Neural progenitor cell (in vitro differentiated cells): ENCODE measurements at places on chromosomes 6 and 20. TPM values are rescaled to one million over a fixed set of nuclear protein-coding genes. Genes with fewer than 3 reads are reported as not detected.
A peak's percentile ranks its signal among the peaks of the same experiment; 100 is the strongest.

The EYA4 gene
- 2.3 and 2.4 TPM in 2 replicates for total RNA-seq

The LY6G6D gene
- 0.90 TPM in 1 of 2 replicates, not detected in the other for total RNA-seq

The SLCO4A1 gene
- 0.88 and 3.1 TPM in 2 replicates for total RNA-seq

The JPH2 gene
- total RNA-seq: not detected in 2 replicates

DNA sequence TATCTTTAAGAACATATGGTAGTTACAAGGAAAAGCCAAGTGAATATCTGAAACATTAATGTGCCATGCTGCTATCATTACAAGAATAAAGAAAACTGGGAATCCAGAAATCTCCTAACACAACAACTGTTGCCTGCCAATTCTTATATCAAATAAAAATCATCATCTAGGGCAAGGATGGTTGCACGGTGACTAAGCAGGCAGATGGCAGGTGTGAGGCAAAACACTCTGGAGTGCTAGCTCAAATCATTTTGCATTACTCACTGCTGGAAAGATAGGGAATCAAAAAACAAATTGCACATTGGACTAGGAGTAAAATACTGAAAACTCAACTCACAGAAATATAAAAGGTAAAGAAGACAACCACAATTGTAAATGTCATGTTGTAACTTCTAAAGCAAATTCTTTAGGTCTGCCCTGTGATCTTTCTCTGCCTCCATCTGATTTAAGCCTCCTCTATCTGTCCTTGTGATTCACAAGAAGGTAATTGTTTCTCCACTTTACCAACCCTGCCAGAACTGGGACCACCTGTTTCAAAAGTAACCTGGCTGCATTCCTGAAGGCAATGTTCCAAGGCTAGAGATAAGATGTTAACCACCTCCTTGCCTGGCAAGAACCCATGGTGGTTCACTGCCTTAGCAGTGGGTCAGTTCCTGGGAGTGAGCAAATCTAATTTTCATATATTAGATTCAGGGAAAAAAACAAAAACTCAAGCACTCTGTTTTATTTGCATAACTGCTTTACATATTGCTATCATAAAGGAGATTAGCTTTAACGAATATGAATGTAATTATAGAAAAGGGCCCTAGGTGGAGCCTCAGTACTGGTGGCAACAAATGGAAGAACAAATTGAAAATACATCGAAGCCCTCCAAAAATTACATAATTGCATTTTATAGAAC lies 33.1 kb upstream of the LCA5 start:
- H3K4me3 ChIP-seq: no peak overlapping the region
- H3K4me1 ChIP-seq: peaks cover 14% of the 10 kb centered on the region
- no peaks in the 10 kb centered on the region for H3K36me3 ChIP-seq
- no peak for DNase-seq
- no peak overlapping the region for H3K27ac ChIP-seq

DNA sequence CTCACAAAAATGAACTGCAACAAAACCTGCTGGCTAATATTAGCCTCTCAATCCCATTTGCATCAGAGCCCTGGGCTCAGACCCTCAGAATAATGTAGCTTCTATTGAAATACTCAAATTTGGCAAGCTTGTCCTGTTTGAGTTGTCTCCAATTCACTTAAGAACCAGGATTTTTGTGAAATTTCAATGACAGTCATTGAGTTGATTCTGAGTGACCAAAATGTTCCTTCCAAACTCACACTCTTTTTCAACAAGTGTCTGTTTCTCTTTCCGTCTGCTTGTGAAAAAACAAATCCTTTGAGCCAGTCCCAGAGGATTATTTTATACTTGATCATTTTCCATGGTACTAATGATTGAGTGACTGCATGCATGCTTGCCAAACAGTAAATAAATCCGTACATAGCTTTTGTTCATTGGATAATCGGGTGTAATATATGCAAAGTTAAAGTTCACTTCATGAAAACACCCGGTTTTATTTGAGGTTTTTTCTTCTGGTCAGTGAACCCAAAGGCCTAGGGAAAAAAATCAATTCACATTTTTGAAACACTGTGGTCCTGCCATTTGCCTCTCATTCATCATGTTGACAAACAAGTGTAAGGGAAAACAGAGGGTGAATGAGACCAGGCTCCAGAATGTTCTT lies 16.4 kb upstream of the SLC22A2 start:
- no peaks in the 10 kb centered on the region for H3K27me3 ChIP-seq
- no peak for DNase-seq
- no peaks in the 10 kb centered on the region for H3K36me3 ChIP-seq
- H3K4me1 ChIP-seq: no peaks in the 10 kb centered on the region
- no peak overlapping the region for H3K4me3 ChIP-seq

GRCh38 chr20:43550456-43550855 lies 8.4 kb upstream of the SGK2 start:
- no peaks in the 10 kb centered on the region for H3K27me3 ChIP-seq
- H3K4me3 ChIP-seq: no peak overlapping the region
- no peaks in the 10 kb centered on the region for H3K36me3 ChIP-seq
- DNase-seq: no peak

DNA sequence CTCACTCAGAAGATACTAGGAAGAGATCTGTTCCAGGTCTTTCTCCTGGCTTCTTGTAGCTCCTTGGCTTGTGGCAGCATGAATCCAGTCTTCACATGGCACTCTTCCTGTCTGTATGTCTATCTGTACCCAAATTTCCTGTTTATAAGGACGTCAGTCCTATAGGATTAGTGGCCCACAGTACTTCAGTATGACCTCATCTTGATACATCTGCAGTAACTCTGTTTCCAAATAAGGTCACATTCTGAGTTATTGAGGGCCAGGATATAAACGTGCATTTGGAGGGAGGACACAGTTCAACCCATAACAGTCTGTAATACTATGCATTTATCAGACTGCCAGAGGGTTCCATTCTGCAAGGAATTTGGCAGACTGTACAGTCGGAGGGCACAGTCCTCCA lies 57.6 kb upstream of the DYNLRB1 start:
- no peak for DNase-seq
- no peak overlapping the region for H3K27ac ChIP-seq
- no peaks in the 10 kb centered on the region for H3K27me3 ChIP-seq
- no peak overlapping the region for H3K4me3 ChIP-seq
- H3K36me3 ChIP-seq: peaks cover 6% of the 10 kb centered on the region
- H3K4me1 ChIP-seq: no peaks in the 10 kb centered on the region

DNA sequence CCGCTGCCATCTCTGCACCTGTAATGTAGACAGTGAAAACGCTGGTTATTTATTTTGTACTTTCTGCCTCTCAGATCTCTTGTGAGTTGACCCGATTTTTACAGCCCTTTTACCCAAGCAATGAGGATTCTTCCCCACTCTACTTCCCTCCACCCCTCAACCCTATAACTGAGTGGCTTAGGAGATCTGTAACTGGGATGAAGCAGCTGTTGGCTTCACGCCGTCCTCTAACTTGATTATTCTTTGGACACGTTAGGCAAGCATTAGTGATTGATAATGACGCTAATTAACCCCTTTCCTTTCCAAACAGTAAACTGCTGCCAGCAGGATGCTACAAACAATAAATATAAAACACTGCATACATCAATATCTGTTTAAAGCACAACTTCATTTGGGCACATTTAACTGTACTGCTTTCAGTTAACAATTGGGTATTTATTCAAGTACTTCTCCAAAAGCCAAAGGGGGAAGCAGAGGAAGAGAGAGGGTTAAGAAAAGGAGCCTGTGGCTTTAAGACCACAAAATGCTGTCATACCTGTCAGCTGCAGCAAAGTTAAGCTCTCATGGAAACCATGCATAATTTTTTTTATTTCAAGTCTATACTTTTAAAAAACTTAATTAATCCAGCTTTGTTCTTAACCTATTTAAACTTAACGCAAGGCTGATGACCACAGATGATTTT lies 21.2 kb downstream of the TFAP2A start:
- peaks cover 100% of the 10 kb centered on the region for H3K27me3 ChIP-seq
- no peak overlapping the region for H3K27ac ChIP-seq
- H3K36me3 ChIP-seq: no peaks in the 10 kb centered on the region
- peaks cover 26% of the 10 kb centered on the region for H3K4me1 ChIP-seq
- no peak overlapping the region for H3K4me3 ChIP-seq

DNA sequence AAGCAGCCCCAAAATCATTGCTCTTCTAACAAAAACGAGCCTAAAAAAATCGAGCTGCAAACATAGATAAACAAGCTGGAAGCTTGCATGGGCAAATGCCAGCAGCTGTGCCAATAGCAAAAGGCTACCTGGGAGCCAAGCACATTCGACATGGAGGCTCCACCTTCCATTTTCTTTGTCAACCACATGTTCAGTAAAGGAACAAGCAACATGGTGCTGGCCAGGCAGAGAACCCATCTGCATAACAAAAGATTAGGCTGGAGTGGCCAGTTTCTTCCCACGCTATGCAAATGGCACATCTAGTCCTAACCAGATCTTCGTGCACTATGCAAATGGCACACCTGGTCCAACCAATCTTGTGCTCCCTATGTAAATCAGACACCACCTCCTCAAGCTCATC lies 110.5 kb downstream of the KIF16B start:
- H3K4me3 ChIP-seq: no peak overlapping the region
- H3K27ac ChIP-seq: no peak overlapping the region
- no peaks in the 10 kb centered on the region for H3K27me3 ChIP-seq
- peak; percentile 8 for DNase-seq
- peaks cover 3% of the 10 kb centered on the region for H3K36me3 ChIP-seq
- H3K4me1 ChIP-seq: no peaks in the 10 kb centered on the region

DNA sequence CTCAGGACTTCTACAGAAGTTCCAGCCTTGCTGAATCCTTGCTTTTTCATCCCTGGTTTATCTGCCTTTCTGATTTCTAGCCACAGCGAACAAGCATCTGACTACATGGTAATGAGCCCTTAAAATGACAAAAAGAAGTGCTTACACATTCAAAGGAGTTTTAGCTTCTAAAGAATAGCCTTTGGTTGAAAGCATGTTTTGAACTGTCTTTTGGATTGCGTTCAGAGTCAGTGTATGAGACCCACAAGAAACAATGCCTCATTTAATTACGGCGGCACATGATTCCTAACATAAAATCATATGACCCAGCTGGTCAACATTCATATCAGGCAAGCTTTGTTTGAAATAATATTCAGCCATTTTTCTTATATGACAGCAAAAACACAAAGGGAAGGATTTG lies 784.2 kb downstream of the KIF16B start:
- H3K4me1 ChIP-seq: peaks cover 11% of the 10 kb centered on the region
- H3K27me3 ChIP-seq: no peaks in the 10 kb centered on the region
- no peak overlapping the region for H3K4me3 ChIP-seq
- DNase-seq: no peak
- H3K27ac ChIP-seq: no peak overlapping the region

DNA sequence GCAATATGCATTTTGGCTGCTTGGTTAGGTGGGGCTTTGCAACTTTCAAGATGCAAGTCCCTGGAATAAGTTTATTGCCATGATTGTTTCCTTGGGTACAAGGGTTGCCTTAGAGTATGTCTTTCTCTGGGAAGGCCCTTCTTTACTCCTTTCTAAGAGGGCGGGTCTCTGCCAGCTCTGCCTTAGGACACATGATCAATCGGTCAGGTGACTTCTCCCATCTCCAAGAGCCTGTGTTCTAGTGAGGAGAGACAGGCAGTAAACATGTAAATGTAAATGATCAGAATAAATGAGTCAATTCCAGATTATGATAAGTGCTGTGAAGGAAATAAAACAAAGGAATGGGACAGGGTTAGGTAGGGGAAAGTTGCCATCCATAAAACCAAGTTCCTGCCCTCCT lies 43.2 kb upstream of the BCAS1 start:
- H3K27ac ChIP-seq: no peak overlapping the region
- H3K27me3 ChIP-seq: no peaks in the 10 kb centered on the region
- H3K4me1 ChIP-seq: no peaks in the 10 kb centered on the region
- DNase-seq: no peak
- no peaks in the 10 kb centered on the region for H3K36me3 ChIP-seq

DNA sequence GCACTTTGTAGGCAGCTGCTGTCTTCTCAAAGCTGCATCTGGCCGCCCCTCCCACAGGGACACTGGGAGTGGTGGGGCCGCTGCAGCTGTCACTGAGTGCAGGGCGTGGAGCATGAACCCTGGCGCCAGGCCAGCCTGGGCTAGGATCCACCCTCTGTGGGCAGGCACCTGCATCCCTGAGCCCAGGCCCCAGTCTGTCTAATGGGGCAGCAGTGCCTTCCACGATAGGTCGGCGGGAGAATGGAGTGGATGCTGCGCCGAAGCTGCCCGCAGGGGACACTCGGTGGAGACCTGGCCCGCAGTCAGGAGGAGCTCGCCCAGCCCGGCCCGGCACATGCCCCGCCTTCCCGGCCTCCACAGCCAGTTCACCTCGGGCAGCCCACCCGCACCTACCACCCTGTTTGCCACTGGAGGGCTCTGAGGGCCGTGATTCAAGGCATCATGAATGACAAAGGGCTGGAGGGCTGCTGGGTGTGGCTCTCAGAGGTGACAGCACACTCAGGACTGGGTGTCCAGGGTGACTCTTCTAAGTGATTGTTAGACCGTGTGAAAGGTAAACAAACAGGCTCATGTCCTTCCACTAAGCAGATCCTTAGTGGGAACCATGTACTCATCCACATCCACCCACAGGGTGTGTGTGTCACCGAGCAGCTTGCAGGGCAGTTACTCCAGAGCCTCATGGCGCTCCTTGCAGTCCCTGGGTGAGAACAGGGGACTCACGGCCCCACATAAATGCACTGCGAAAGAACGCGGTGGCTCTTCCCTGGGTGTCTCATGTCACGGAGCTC lies 133.9 kb downstream of the AGPAT4 start:
- no peak overlapping the region for H3K4me3 ChIP-seq
- no peak overlapping the region for H3K27ac ChIP-seq
- no peak for DNase-seq

DNA sequence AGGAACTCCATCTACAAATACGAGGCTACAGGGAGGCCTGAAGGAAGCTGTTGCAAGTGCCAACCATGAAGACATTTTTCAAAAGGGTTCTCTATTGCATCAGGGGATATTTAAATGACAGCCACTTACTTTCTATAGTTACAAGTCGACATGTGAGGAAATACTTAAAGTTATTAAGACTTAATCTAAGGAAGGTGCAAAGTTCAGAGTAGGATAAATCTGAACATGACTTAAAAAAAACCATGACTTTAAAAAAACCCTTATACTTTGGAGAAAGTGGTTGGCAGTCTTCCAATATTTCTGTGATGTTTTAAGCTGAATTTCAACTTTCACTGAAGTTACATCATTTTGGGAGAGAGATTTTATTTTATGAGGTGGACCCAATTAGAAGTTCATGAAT lies 56.3 kb upstream of the EMILIN3 start:
- H3K4me3 ChIP-seq: no peak overlapping the region
- no peak overlapping the region for H3K27ac ChIP-seq
- no peaks in the 10 kb centered on the region for H3K4me1 ChIP-seq
- H3K36me3 ChIP-seq: peaks cover 5% of the 10 kb centered on the region
- no peaks in the 10 kb centered on the region for H3K27me3 ChIP-seq
- no peak for DNase-seq

GRCh38 chr20:12482661-12483060 lies 526.1 kb upstream of the SPTLC3 start:
- no peaks in the 10 kb centered on the region for H3K36me3 ChIP-seq
- H3K27me3 ChIP-seq: no peaks in the 10 kb centered on the region
- H3K4me3 ChIP-seq: no peak overlapping the region
- no peaks in the 10 kb centered on the region for H3K4me1 ChIP-seq
- no peak for DNase-seq
- no peak overlapping the region for H3K27ac ChIP-seq
